ENCODE measurements at places on chromosomes 6 and 20. TPM values are rescaled to one million over a fixed set of nuclear protein-coding genes. Genes with fewer than 3 reads are reported as not detected.
A peak's percentile ranks its signal among the peaks of the same experiment; 100 is the strongest.

The PCK1 gene
- 0.15 TPM for total RNA-seq

The PRDM13 gene
- not detected for total RNA-seq

The F13A1 gene
- 41.6 TPM for total RNA-seq

The THEMIS gene
- 0.94 TPM for total RNA-seq

DNA sequence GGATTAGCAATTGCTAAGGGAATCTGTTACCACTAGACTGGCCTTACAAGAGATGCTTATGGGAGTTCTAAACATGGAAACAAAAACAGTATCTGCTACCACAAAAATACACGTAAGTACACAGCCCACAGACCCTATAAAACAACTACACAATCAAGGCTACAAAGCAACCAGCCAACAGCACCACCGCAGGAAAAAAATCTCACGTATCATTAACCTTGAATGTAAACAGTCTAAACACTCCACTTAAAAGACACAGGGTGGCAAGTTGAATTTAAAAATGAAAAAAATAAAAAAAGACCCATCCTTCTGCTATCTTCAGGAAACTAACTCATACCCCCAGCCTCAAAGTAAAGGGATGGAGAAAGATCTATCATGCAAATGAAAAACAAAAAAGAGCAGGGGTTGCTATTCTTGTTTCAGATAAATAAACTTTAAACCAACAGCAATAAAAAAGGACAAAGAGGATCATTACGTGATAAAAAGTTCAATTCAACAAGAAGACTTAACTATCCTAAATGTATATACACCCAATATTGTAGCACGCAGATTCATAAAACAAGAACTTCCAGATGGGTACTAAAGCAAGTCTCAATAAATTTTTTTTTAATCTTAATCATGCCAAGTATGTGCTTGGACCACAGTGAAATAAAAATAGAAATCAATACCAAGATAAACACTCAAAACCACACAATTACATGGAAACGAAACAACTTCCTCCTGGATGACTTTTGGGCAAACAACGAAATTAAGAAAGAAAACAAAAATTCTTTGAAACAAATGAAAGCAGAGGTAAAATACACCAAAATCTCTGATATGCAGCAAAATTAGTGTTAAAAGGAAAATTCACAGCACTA lies 52.3 kb downstream of the RNGTT start:
- no peaks in the 10 kb centered on the region for H3K36me3 ChIP-seq
- H3K4me3 ChIP-seq: no peak overlapping the region
- no peak overlapping the region for H3K27ac ChIP-seq
- no peaks in the 10 kb centered on the region for H3K27me3 ChIP-seq
- H3K4me1 ChIP-seq: no peaks in the 10 kb centered on the region

- ATAC-seq: no peak
- no peaks in the 10 kb centered on the region for H3K4me1 ChIP-seq
- H3K36me3 ChIP-seq: no peaks in the 10 kb centered on the region
These were observed 248.0 kb downstream of the PHF3 start for GRCh38 chr6:63883597-63883996.

DNA sequence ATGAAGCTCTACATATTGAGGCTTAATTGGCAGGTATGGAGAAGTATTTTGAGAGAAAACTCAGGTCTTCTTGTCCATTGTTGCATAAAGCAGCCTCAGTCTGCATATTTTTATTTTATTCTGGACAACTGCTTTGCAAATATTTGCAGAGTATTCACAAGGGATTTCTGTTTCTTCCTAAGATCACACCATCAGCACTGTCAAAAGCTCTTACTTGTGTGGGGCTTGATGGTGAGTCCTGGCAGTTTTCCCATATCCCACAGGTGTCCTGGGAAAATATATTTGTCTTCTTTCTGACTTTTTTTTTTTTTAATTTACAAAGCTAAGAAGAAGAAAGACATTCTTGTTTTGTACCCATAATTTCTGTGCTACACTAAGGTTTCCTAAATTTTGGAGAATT lies 16.9 kb upstream of the MLIP start:
- no peaks in the 10 kb centered on the region for H3K4me1 ChIP-seq
- no peak for ATAC-seq
- no peak overlapping the region for H3K27ac ChIP-seq
- no peak overlapping the region for H3K4me3 ChIP-seq
- H3K36me3 ChIP-seq: no peaks in the 10 kb centered on the region
- H3K27me3 ChIP-seq: no peaks in the 10 kb centered on the region

- peaks cover 4% of the 10 kb centered on the region for H3K4me1 ChIP-seq
- ATAC-seq: no peak
- H3K27ac ChIP-seq: no peak overlapping the region
- no peaks in the 10 kb centered on the region for H3K36me3 ChIP-seq
- H3K4me3 ChIP-seq: no peak overlapping the region
These were observed 87.8 kb downstream of the SLC22A3 start for GRCh38 chr6:160435935-160436334.

- H3K27ac ChIP-seq: peak overlapping the region; percentile 97
- peak overlapping the region; percentile 85 for H3K4me3 ChIP-seq
- ATAC-seq: no peak
These were observed 1.7 kb downstream of the LOC128125822 start for GRCh38 chr6:63573899-63574553.

- no peak overlapping the region for H3K27ac ChIP-seq
- no peaks in the 10 kb centered on the region for H3K36me3 ChIP-seq
- no peaks in the 10 kb centered on the region for H3K27me3 ChIP-seq
- ATAC-seq: no peak
- no peak overlapping the region for H3K4me3 ChIP-seq
These were observed 217.7 kb downstream of the HAO1 start for GRCh38 chr20:7722564-7722963.

- H3K27me3 ChIP-seq: peaks cover 44% of the 10 kb centered on the region
- ATAC-seq: no peak
- no peak overlapping the region for H3K27ac ChIP-seq
These were observed 13.9 kb upstream of the AARS2 start for GRCh38 chr6:44327096-44327495.

GRCh38 chr6:111788379-111789276 lies 84.6 kb downstream of the FYN start:
- H3K4me3 ChIP-seq: no peak overlapping the region
- no peak for ATAC-seq
- H3K4me1 ChIP-seq: peaks cover 12% of the 10 kb centered on the region
- no peak overlapping the region for H3K27ac ChIP-seq

DNA sequence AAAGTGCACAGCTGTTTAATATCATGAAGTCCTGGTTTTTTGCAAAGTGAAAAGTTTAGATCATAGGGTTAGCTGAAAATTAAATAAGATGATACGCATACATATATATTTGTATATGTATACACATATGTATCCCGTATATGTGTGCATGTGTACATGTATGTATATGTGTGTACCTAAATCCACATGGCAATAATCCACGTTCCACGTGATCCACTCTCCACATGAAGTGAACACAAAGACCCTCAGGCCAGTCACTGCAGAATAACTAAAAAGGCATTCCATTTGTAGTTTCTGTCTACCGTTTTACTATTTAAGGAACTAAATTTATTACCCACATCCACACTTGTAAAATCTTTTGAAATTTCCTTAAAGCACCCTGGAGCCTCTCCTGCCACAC lies 294.9 kb downstream of the FOXA2 start:
- H3K27ac ChIP-seq: no peak overlapping the region
- H3K4me1 ChIP-seq: no peaks in the 10 kb centered on the region
- H3K27me3 ChIP-seq: peaks cover 27% of the 10 kb centered on the region
- no peaks in the 10 kb centered on the region for H3K36me3 ChIP-seq
- H3K4me3 ChIP-seq: no peak overlapping the region
- no peak for ATAC-seq

- H3K36me3 ChIP-seq: no peaks in the 10 kb centered on the region
- H3K4me3 ChIP-seq: no peak overlapping the region
- no peaks in the 10 kb centered on the region for H3K27me3 ChIP-seq
- H3K27ac ChIP-seq: peak overlapping the region; percentile 77
- no peak for ATAC-seq
These were observed 37.5 kb upstream of the NOX3 start for GRCh38 chr6:155493026-155493693.
